ENCODE measurements at places on chromosomes 7 and 10. TPM values are rescaled to one million over a fixed set of nuclear protein-coding genes. Genes with fewer than 3 reads are reported as not detected.

GPRIN2 gene
- total RNA-seq: not detected

SLF2 gene
- total RNA-seq: 26.4 TPM

CLCN1 gene
- not detected for total RNA-seq

UTF1 gene
- total RNA-seq: not detected

DRGX gene
- total RNA-seq: not detected

HOXA5 gene
- 2.7 TPM for total RNA-seq

IL6 gene
- 23.2 TPM for total RNA-seq

CLDN12 gene
- 60.8 TPM for total RNA-seq

MBL2 gene
- total RNA-seq: not detected

SPDYE2B gene
- total RNA-seq: not detected

SPDYE9 gene
- not detected for total RNA-seq

NEUROD6 gene
- not detected for total RNA-seq

ZNF727 gene
- not detected for total RNA-seq

ANKRD1 gene
- 56.1 TPM for total RNA-seq

SPDYE6 gene
- not detected for total RNA-seq

PPP1R3C gene
- total RNA-seq: 84.9 TPM

TEX47 gene
- not detected for total RNA-seq

UNCX gene
- not detected for total RNA-seq

CPA2 gene
- not detected for total RNA-seq

OPN1SW gene
- not detected for total RNA-seq

HOXA6 gene
- total RNA-seq: 5.8 TPM

LAMB4 gene
- total RNA-seq: 0.05 TPM

INTS15 gene
- total RNA-seq: 8.9 TPM

HOXA1 gene
- 1.2 TPM for total RNA-seq

TMEM178B gene
- total RNA-seq: 0.18 TPM

GPR26 gene
- not detected for total RNA-seq

SGPL1 gene
- total RNA-seq: 53.2 TPM

PLPP4 gene
- 49.6 TPM for total RNA-seq

SSC4D gene
- 0.59 TPM for total RNA-seq

TMEM176A gene
- not detected for total RNA-seq

CYP2W1 gene
- total RNA-seq: under 0.01 TPM

ZNF503 gene
- 7.7 TPM for total RNA-seq

IKZF1 gene
- not detected for total RNA-seq

RNF32 gene
- 0.69 TPM for total RNA-seq

ZMIZ1 gene
- 40.2 TPM for total RNA-seq

CALML5 gene
- total RNA-seq: not detected

SPAM1 gene
- total RNA-seq: not detected

TLX1 gene
- total RNA-seq: not detected

GPER1 gene
- 1.6 TPM for total RNA-seq

TMUB1 gene
- total RNA-seq: 20.2 TPM

ABCB8 gene
- total RNA-seq: 38.6 TPM

NSUN6 gene
- total RNA-seq: 9.5 TPM

LLCFC1 gene
- not detected for total RNA-seq

CXCL12 gene
- 5.6 TPM for total RNA-seq

IGFBP1 gene
- not detected for total RNA-seq

GNB2 gene
- 61.5 TPM for total RNA-seq

OR2A5 gene
- total RNA-seq: not detected

MYO1G gene
- 0.05 TPM for total RNA-seq

ARF5 gene
- 64.4 TPM for total RNA-seq

BET1 gene
- 50.1 TPM for total RNA-seq

CDC14C gene
- total RNA-seq: not detected

TMEM213 gene
- total RNA-seq: not detected

ANKRD61 gene
- total RNA-seq: not detected

TAS2R41 gene
- not detected for total RNA-seq

All from smooth muscle cell of the umbilical artery (primary cell).